ENCODE measurements at places on chromosomes 16 and 17. TPM values are rescaled to one million over a fixed set of nuclear protein-coding genes. Genes with fewer than 3 reads are reported as not detected.

- DNase-seq, result no peak
Observed at GRCh38 chr17:45310380-45311324, 6.2 kb downstream of the MAP3K14 start.

DNA sequence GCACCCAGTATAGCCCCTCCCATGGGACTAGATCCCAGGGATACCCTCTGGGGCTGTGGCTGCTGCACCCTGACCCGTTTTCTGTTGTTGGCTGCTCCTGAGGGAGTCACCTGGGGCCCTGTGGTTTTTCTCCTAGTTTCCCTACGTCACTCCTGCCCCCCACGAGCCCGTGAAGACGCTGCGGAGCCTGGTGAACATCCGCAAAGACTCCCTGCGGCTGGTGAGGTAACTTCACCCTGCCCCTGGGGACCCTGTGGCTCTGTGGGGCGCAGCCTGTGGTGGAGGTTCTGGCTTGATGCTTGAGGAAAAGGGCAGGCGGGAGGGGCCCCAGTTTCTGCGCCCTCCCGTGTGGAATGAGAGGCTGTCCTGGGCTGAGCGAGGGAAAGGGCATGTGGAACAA is 27.2 kb downstream of the MGRN1 start:
- no peak for DNase-seq

- peak; percentile 33 for DNase-seq
Observed at GRCh38 chr17:81859906-81860755, at the start of gene P4HB. P4HB (minus strand) TSS chr17:81860535; CDS start chr17:81860471, 64 bp downstream.

DNA sequence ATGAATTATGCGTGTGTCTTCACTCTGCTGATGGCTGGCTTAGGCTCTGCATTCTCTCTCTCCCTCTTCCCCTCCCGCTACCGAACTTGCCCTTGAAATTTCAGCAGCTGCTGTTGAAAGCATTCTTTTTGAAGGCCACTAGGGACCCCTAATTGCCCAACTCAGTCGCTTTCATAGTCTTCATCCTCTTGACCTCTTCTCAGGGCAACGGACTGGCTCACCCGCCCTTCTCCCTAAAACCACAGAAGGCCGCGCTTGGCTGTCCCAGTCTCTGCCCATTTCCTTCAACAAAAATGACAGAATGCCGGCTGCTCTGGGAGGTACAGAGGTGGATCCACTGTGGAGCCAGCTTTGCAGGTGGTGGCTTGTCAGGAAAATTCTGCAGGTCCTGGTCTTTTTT is 21.0 kb upstream of the FMNL1 start:
- no peak for DNase-seq

PLA2G10 gene
- not detected for total RNA-seq

Data from HT1080 (cell line).